ENCODE measurements at places on chromosomes 3 and 15. TPM values are rescaled to one million over a fixed set of nuclear protein-coding genes. Genes with fewer than 3 reads are reported as not detected.
A peak's percentile ranks its signal among the peaks of the same experiment; 100 is the strongest.

GRCh38 chr3:138497851-138498250, 63.4 kb downstream of the ESYT3 start:
- DNase-seq, result no peak

The NR2F2 gene
- polyA plus RNA-seq, result 150 TPM

DNA sequence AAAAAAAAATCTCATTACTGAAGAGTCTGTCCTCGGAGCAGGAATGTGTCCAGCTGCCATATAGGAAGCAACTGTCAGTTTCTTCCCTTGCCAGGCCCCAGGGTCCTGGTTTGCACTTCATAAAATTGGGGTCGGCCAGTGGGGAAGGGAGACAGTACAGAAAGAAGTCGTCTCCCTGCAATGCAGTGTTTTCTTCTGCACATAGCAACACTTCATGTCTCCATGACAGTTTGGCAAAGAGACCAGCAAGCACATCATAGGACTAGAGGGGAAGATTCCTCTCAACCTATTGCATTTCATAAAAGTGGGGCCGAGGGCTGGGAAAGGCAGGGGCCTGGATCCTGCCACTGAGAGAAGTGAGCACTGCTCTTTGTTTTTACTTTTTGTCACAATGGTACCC, 138.2 kb upstream of the HACD2 start:
- peak; percentile 94 for DNase-seq

The ZPLD1 gene
- polyA plus RNA-seq, result not detected

The OCA2 gene
- polyA plus RNA-seq, result 15.1 TPM

GRCh38 chr15:31440754-31441311, 114.2 kb downstream of the KLF13 start:
- DNase-seq, result peak; percentile 20

The TMEM212 gene
- polyA plus RNA-seq, result 4.7 TPM

GRCh38 chr15:91992945-91993344, 139.4 kb downstream of the SLCO3A1 start:
- no peak for DNase-seq

DNA sequence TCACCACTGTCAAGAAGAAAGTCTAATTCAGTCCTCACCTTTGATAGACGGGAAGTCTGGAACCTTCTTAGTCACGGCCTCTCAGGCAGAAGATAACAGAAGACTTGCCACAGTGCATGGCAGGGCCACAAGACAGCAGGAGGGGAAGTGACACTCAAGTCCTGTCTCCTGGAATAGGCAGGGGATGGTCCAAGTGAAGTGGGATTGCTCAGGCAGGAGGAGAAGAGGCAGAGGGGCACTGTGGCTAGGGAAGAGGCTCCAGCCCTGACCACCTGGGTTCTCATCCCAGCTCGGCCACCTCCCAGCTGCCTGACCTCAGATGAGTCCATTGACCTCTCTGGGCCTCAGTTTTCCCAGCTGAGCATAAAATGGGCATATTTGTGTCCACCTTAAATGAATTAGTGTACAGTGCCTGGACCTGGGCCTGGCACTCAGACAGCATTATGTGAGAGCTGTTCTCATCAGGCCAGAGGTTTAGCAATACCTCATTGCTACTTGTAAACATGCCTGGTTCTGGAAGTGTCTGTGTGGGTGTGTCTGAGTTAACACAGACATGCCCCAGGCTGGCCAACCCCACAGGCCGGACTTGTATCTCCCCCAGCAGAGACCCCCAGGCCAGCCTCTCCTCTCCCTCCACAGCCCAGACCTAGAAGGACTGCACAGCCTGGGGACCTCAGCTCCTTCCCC, 11.5 kb upstream of the PCSK6 start:
- DNase-seq, result no peak

DNA sequence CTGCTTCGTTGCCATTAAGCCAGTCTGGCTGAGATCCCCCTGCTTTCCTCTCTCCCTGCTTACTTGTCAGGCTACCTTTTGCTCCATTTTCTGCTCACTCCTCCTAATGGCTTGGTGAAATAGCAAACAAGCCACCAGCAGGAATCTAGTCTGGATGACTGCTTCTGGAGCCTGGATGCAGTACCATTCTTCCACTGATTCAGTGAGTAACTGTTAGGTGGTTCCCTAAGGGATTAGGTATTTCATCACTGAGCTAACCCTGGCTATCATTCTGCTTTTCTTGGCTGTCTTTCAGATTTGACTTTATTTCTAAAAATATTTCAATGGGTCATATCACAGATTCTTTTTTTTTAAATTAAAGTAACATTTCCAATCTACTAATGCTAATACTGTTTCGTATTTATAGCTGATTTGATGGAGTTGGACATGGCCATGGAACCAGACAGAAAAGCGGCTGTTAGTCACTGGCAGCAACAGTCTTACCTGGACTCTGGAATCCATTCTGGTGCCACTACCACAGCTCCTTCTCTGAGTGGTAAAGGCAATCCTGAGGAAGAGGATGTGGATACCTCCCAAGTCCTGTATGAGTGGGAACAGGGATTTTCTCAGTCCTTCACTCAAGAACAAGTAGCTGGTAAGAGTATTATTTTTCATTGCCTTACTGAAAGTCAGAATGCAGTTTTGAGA, 25.0 kb downstream of the CTNNB1 start:
- no peak for DNase-seq

DNA sequence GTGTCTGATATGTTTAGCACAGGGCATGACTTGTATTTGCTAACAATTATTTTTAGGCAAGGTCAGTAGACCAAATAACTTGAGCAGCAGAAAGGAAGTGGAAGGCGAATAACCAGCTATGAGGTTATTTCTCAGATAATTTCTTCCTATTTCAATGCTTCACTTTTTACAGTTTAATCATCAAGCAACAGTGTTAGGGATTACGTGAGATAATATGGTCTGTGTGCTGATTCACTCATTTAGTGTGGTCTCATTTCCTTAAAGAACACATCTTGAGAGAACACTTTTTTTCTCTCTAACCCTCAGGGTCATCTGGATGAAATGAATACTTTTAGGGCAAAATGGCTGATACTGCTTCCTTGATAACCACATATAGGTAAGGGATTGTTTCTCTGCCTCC, 126.0 kb upstream of the CCNL1 start:
- no peak for DNase-seq

DNA sequence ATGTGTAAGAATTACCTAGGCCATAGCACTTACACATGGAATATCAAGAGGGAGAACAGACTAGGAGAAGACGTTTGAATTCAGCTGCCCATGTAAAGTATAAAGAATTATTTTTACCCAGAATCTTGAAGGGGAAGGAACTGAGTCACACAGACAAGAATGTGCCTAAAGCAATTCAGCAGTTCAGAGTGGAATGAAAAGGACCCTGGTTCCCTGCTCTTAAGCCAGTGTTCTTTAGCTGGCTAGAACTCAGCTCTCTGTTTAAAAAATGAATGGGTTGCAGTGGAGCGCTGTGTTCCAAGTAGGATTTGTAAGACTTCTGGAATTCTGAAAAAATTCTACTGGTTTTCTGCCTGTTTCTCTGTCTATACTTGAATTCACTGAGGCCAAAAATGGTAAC, 440.2 kb downstream of the LPP start:
- DNase-seq, result no peak

GRCh38 chr3:57080171-57080570, 19.7 kb downstream of the SPATA12 start:
- no peak for DNase-seq

DNA sequence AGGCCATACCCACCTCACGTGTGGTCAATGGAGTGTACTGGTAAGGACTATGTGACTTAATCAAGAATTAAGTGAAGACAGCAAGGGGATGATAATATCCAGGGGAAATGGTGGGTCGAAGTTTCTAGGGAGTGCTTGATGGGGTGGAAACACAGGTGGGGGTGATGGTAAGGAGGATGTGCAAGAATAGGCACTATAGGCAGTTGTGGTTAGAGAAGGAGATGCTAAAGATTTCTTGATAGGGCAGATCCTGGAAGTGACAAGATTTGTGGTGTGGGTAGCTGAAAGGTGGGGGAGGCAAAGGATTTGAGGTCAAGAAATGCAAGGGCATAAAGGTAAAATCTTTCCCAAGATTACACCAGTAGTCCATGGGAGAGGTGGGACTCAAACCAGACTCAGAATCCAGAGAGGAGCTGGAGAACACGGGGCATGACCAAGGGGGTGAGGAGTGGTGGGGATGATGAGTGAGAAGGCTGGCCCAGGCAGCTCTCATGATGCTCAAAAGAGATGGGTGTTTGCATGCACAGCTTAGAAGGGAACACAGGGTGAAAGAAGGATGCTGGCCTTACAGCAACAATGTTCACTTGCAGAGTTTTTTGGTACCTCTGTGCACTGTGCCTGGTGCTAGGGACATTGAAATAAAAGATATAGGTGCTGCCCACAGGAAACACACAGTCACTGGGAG, 78.4 kb downstream of the CCR1 start:
- no peak for DNase-seq

DNA sequence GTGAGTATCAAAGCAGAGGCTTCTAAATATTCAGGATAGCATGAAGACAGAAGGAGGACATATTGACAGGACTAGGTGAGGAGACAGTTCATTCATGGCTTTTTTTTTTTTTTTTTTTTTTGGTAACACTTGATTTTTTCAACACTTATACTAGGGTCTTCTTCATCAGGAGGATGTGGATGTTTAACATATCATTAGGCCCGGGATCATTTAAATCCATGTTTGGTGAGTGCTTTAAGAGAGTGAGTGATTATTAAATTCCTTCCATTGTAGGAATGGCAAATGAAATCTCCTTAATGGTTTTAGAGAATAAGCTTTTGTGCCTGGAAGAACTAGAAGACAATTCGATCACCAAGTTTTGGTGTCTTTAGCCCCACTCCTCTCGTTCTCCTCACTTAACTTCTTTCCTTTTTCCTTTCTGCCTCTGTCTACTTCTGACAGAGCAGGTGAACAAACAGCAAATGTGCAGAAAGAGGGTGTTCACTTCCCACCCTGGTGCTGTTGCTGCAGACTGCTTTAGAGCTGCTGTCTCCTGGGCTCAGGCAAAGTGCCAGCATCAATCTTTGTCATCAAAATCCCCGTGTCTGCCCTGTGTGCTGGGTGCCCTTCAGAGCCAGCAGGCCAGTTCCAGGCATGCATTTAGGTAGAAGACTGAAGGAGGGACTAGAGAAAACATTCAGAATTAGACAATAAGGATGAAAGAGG, 35.6 kb upstream of the RAB11A start:
- DNase-seq, result no peak

The NMNAT3 gene
- 5.0 TPM for polyA plus RNA-seq

The ATG3 gene
- 48.8 TPM for polyA plus RNA-seq

- DNase-seq, result no peak
These were observed 229.7 kb upstream of the TBL1XR1 start for GRCh38 chr3:177426878-177427495.

The MCF2L2 gene
- polyA plus RNA-seq, result 3.0 TPM

GRCh38 chr3:153137626-153138025, 24.4 kb upstream of the RAP2B start:
- DNase-seq, result no peak

DNA sequence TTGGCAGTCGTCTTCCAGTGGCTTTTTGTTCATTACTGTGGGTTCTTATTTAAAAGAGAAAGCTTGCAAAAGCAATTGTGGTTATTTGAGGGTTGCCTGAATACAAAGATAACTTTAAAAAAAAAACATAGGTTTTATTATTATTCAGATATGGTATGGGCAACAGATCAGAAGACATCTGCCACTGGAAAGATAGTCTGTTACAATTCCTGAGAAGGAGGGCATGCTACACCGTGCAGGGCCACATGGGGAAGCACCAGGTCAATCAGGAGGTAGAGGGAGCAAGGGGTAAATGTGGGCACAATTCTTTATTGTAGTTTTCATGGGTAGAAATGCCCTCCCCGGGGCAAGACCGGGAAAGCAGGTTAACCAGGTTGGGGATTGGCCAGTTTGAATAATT, 46.5 kb downstream of the BBS4 start:
- no peak for DNase-seq

The PTPRG gene
- 55.8 TPM for polyA plus RNA-seq

The FBXW12 gene
- polyA plus RNA-seq, result 0.35 TPM

The DNASE1L3 gene
- 1.7 TPM for polyA plus RNA-seq

- DNase-seq, result no peak
These were observed 77.8 kb downstream of the IL20RB start for GRCh38 chr3:137035631-137036030.

DNA sequence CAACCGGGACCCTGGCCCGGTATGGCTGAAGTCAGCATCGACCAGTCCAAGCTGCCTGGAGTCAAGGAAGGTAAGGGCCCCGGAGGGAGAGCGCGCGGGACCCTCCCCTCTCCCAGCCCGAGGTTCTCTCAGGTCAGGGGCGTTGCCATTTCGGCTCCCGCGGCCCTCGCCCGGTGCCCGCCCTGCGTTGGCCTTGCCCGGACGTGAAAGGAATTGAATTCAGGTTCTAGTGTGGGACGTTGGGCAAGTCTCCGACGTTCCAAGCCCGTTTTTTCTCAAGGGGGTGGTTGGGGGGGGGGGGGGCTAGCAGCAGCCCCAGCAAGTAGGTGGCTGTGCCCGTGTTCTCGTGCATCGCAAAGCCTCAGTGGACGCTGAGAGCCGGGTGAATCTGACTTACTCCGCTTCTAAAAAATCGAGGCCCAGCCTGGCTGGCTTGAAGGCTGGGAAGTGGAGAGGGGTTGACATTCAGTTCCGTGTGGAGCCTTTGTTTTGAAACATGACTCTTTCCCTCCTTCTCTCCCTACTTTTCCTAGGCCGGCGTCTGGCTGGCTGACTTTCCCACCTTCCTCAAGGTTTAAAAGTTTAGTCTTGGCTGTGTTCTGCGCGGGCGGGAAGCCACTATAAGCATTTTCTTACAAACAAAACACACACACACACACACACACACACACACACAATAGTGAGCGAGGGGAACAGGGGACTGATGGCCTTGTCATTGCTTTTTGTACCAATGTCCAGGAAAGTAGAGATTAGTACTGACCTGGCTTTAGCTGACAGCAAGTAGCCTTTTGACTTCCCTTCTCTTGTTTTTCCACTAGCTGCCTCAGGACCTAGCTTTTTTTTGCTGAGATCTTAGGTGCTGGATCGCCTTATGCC, at the start of gene UTS2B:
Gene UTS2B, minus strand, starts transcription at position 873 of the 876 bp plus-strand sequence. CDS start 48,337 bp downstream, outside the sequence.
- peak; percentile 63 for DNase-seq

The GLDN gene
- polyA plus RNA-seq, result 0.20 TPM

The FSTL1 gene
- polyA plus RNA-seq, result 561 TPM

- DNase-seq, result no peak
These were observed 53.8 kb upstream of the RAB6B start for GRCh38 chr3:133949438-133949837.

DNA sequence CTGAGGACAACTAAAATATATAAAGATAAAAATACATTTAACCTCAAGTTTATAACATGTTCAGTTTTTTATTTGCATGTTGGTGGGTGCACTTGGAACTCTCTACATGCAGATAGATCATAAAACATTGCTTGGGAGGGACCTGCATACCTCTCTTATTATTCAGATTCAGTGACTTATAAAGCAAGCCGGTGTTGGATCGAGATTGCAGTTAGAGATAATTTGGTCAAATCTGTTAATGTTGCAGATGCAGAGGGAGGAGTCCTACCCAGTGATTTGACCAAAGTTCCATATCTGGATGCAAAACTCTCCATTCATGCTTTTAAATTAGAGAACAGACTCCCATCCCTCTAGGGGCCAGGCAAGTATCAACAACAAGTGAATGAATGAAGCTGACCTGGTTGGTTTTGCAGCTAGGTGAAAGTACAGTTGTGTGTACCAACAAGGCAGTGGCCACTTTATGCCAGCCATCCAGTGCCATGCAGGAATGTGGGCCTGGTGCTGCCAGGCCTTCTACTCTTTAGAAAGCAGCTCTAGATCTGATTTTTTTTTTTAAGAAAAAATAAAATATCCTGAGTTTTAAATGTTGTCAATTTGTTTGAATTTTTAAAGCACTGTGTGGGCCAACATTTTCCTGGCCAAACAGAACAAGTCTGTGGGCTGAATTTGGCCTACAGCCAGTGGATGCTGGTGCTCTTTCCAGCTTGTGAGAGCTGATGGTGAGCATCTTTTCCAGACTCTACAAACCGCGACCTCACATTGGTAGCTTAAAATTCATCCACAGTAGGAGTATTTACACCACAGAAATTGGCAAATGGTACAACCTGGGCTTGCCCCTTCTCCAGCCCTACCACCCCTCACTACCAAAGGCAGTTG, 12.3 kb downstream of the CDIN1 start:
- DNase-seq, result no peak

The MESP2 gene
- not detected for polyA plus RNA-seq
